ENCODE measurements at places on chromosomes 16 and 17.

DNA sequence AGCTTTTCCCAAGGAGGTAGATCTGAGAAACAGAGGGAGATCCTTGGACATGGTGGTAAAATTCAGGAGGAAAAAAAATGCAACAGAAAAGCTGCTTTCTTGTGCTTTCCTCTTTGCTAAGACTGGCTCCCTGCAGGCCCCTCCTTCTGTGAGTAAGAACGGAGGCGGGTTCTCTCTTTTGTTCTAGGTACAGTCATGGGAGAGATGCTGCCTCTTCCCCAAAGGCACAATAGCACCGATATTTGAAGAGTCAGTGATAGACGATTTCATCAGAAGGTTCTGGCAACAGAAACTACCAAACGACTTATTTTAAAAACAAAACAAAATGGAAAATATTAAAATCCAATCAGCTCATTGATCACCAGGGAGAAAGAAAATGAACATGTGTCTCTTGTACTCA is 32.6 kb upstream of the KIFC3 start:
- no peak for DNase-seq

- no peak for DNase-seq
Observed at GRCh38 chr16:49543631-49543946, 170.0 kb downstream of the C16orf78 start.

- peak; percentile 55 for DNase-seq
Observed at GRCh38 chr16:89446136-89446974, 44.0 kb downstream of the ANKRD11 start.

GRCh38 chr17:45092911-45093430 is 31.9 kb downstream of the NMT1 start:
- DNase-seq: no peak

DNA sequence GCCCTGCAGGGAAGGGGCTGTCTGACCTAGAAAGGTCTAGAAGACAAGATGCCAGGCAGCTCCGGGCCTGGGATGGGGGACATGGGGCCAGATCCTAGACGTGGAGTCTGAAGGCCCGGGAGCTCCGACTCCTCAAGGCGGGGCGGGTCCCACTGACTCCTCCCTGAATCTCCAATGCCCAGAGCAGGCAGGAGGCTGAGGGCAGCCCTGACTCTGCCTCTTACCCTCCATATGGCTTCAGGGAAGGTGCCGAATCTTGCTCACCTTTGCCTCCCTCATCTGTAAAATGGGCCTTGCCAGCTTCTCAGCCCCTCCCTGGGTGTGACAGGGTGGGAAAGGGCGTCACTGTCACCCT is 14.8 kb downstream of the VASN start:
- no peak for DNase-seq

- no peak for DNase-seq
Observed at GRCh38 chr16:50440531-50440930, 71.7 kb upstream of the BRD7 start.

GRCh38 chr17:41434415-41434814 is 6.4 kb downstream of the KRT38 start:
- DNase-seq: no peak

DNA sequence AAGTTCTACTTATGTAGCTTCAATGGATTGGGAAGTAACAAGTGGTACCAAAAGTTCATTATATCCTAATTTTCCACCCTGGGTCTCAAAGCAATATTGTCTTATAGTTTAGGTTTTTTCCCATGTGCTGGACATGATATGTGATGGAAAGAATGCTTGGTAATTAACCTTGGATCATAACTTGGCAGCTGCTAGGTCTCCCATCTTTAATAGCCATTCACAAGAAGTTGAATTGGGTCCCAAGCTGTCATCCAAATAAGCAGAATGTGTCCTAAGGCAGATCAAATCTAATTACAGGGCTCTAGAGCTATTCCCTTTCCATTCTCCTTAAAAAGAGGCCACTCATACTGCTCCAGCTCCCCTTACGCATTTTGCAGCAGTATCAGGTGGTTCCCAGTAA is 44.7 kb upstream of the KCNJ16 start:
- no peak for DNase-seq

DNA sequence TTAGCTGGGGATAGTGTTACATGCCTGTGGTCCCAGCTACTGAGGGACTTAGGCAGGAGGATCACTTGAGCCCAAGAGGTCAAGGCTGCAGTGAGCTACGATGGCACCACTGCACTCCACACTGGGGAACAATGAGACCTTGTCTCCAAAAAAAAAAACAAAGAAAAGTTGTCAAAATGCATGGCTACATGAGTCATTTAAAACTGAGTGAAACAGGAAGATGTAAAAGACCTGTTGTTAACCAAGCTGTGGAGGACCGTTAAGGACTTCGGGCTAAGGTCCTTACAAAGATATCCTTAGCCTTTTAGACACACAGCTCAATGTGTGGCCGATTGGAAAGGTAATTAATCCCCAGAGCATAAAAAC is 25.1 kb downstream of the ZP2 start:
- DNase-seq: no peak

- peak; percentile 41 for DNase-seq
Observed at GRCh38 chr17:35088356-35088880, 24.9 kb upstream of the RFFL start.

DNA sequence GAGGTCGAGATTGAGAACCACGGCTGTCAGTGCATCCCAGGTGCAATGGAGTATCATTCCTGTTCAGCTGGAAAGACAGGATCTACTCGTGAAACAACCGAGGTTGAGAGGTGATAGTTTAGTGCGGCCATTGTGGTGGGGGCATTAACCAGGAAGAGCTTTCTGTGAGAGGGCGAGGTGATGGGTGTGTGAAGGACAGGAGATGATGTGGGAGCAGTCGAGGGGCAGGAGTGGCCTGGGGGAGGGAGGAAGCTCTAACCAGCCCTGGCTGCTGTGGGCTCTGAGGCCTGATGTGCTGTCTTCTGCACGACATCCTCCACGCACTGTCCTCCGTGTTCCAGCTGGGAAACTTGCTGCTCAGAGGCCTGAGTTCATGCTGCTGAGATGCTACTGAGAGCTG is 22.0 kb downstream of the GOSR2 start:
- DNase-seq: no peak

DNA sequence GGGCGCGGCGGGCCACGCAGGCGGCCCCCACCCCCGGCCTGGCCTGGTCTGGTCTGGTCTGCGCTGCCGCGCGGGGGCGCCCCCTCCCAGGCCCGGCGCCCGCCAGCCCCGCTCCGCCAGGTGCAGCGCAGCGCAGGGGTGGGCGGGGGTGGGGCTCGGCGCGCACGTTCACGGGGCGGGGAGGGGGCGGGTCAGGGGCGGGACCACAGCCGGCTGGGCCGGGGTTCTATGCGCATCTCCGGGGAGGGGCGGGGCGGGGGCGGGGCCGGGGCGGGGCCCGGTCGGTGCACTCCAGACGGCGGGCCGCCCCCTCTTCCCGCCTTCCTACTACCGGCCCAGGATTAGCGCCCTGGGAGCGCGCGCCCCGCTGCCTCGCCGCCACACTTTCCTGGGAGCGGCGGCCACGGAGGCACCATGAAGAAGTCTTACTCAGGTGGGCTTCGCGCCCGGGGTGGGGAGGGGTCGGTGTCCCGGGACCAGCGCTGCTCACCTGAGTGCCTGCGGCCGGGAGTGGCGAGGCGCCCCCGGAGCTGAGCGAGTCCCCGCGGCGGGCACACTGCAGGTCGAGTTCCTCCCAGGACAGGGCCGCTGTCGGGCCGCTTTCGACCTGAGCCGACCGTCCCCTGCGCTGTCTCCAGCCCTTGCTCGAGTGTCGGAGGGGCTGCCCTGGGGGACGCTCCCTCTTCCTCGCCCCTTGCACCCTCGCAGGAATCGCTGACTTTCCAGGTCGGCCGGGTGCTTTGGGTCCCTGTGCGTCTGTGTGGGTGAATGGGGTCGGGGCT is 140.5 kb downstream of the SEC14L1 start:
- DNase-seq: peak; percentile 65

GRCh38 chr17:19390951-19391350 is 4.0 kb upstream of the MFAP4 start:
- no peak for DNase-seq

DNA sequence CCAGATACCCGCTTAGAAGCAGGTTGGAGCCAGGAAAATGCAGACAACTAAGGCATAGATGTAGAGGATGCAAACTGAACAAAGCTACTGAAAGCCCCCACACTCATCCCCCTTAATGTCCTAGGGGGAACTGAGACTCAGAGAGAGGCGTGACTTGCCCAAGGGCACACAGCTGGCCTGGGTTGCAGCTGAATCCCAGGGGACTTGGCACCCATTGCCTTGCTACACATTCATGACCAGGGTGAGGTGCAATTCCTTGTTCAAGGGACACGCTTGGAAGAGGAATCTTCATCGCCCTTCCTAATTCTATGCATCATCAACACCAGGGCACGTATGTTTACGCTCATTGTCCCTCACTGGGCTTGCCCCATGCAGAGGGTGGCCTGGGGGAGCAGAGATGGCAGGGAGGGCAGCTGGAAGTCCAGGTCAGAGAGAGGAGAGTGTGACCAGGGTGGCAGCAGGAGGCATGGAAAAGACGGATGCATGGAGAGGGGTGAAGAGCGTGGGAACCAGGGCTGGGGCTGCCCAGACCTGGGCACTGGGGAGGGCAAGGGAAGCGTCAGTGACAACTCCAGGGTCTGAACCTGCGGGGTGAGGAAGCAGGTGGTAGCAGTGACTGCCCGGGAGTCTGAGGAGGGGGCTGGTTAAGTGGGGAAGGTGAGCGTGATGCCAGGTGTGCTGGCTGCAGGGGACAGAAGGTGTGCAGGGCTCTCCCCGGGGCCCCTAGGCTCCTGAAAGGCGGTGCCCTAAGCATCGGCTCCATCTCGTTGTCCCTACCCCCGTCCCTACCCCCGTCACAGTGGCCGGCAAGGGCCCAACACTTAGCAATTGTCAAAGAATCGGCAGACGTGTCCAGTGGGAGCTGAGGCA is 267.1 kb upstream of the TNRC6C start:
- no peak for DNase-seq

- peak; percentile 89 for DNase-seq
Observed at GRCh38 chr17:50139950-50140885, 10.3 kb upstream of the SAMD14 start.

GRCh38 chr16:50568187-50568815 is 20.1 kb downstream of the NKD1 start:
- DNase-seq: no peak

DNA sequence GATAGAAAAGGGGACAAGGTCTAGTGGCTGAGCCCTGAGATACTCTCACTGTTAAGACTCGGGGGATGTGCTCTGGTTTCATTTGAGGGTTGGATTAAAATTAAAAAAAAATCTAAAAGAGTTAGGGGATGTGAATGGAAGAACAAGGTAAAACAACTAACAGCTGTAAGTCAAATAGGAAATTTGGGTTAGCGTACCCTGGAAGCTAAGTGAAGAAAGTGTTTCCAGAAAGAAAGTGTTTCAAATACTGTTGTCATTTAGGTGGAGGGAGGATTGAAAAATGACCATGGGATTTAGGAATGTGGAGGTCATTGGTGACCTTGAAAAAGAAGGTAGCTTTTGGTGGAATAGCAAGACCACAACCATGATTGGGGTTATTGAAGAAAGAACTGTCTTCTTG is 37.7 kb downstream of the PPM1D start:
- no peak for DNase-seq

DNA sequence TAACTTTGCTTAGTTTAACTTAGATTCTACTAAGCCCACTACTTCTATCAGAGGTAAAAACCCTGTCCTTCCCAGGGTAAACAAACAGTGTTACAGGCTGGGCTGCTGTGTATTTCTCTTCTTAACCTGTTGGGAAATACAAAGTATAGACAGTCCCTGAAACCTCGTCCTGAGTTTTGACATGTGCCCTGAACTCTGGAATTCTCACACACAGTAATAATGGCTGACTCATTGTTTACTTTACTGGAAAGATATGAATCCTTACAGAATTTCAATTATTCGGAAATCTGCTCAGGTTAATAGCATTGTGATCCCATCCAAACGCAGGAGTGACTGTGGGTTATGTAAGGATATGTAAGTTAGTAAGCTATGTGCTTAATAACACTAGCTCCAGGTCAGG is 199.1 kb downstream of the TMEM114 start:
- no peak for DNase-seq

DNA sequence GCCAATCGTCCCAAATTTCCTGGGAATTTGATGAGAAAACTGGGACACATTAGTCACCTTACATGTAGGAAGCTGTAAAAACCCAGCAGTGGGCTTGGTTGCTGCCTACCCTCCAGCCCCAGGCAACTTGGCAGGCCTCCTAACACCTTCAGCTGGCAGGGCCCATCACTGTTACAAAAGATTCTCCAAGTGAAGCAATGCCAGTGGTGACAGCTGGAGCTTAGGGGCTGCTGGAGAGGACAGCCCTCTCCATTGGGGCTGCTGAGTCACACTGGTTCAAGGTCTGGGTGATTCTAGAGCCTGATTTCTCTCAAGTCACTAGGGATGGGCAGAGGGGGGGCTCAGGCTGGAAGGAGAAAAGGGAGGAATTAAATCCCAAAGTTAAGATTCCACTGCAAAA is 180.6 kb downstream of the COPRS start:
- no peak for DNase-seq

- DNase-seq: peak; percentile 36
Observed at GRCh38 chr17:58703137-58703915, 10.9 kb downstream of the RAD51C start.

DNA sequence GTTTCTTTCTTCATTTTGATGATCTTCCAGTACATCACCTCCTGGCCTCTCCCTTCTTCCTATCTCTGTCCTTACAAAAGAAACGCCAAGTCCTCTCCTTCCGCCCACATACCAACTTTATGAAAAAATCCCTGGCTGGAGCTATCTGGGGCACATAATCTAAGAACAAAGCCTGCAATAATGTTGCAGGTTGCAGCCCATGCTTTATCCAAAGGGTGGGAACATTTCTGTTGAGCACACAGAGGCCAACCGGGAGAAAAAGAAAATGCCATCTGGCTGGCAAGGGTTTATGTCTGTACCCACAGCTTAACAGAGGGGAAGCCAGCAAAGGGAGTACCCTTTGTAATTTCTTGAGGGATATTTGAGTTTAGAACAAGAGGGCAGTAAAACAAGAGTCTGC is 409.6 kb downstream of the SOX9 start:
- DNase-seq: no peak

DNA sequence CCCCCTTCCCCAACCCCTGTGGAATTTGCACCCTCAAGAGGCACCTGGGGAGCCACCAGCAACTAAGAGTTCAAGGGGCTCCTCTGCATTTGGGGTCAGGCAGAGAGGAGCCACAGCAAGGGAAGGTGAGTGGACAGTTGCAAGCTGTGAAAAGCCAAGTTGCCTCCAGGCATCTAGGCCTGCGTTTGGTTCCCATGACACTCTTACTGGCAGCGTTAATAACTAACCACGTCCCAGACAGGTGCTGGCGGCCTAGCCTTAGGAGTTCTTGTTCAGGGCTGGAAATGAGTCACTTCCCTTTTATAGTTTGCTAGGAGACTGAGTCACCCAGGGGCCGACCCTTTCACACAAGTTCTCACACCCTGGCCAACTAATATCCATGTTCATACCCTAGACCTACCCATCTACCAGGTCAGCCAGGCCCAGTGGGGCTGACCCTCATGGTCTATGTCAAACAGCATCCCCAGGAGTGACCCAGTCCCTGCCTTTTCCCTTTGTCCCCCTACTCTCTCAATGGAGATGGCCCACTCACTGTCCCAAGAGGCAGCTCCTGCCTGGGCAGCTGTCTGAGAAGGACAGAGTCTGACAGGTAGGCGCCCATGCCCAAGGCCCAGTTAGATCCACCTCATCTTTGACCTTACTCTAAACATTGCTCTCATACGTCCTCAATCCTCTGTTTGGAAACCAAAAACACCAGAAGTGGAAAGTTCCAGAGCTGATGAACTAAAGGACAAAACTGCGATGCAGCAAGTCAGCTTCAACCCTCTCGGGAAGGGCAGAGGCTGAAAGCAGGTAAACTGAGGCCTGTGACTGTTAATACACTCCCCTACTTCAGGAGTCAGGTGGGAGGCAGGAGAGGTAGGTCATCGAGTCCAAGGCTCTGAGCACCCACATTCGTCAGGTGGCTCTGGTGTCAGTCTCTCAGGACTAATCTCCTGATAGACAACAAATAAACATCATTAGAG is 300.6 kb downstream of the SOX9 start:
- peak; percentile 73 for DNase-seq

Data from activated CD4-positive, alpha-beta memory T cell treated with anti-CD3 and anti-CD28 coated beads for 36 hours (primary cell).